ENCODE measurements at places on chromosomes 5 and 9.

DNA sequence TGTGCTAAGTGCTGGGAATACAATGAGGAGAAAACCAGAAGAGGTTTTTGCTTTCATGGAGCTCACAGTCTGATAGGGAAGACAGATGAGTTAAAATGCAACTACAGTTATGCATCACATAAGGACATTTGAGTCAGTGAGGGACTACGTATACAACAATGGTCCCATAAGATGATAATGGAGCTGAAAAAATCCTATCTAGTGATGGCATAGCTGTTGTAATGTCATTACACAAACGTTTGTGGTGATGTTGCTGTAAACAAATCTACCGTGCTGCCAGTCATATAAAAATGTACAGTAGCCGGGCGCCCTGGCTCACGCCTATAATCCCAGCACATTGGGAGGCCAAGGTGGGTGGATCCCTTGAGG lies 110.1 kb upstream of the RAD23B start:
- DNase-seq: no peak

- DNase-seq: no peak
These were observed 548.2 kb upstream of the CLINT1 start for GRCh38 chr5:158406884-158407823.

- no peak for DNase-seq
These were observed 74.9 kb upstream of the NIPAL4 start for GRCh38 chr5:157384971-157385709.

DNA sequence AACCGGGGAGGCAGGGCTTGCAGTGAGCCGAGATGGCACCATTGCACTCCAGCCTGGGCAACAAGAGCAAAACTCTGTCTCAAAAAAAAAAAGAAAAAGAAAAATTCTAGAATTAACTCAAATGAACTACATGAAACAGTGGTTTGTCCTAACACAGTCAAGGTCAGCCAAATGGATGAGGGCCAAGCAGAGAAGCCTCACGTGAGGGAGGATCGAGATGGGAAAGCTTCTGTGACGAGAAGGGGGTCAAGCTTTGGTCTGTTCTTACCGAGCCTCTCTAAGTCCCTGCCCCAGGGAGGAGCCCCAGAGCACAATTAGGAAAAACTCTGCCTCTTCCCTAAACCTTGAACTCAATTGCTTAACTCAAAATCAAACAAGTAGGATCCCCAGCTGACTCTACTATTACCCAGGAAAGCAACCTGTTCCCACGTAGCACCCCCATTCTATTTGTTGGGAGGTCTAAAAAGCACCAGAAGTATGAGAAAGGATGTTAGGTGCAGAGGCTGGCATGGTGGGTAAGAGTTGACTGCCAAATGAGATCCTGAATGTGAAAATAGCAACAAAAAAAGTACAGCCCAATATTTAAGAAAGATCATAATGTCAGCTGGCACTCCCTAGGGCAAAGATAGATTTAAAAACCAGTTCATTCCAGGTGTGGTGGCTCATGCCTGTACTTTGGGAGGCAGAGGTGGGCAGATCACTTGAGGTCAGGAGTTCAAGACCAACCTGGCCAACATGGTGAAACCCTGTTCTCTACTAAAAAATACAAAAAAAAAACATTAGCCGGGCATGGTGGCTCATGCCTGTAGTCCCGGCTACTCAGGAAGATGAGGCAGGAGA lies 7.2 kb downstream of the ALDH7A1 start:
- no peak for DNase-seq

- DNase-seq: no peak
These were observed 21.4 kb upstream of the TRMT10B start for GRCh38 chr9:37732086-37732741.

DNA sequence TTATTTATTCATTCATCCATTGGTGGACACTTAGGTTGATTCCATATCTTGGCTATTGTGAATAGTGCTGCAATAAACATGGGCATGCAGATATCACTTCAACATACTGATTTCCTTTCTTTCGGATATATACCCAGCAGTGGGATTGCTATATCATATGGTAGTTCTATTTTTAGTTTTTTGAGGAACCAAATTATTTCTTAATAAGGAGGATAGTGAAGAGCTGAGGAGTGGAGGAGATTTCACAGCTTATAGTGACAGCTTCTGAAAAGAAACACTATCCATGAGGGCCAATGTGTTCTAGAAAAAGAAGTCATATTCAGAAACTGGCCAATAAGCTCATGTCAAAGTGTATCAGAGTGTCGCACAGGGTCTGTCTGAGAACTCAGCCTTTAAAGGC lies 183.3 kb downstream of the SEC61B start:
- DNase-seq: no peak

GRCh38 chr5:107282061-107282460 lies 388.7 kb downstream of the EFNA5 start:
- DNase-seq: no peak

- no peak for DNase-seq
These were observed 195.7 kb downstream of the CDK5RAP2 start for GRCh38 chr9:120383999-120384924.

- DNase-seq: no peak
These were observed 83.3 kb downstream of the GTF3C4 start for GRCh38 chr9:132753593-132753880.

GRCh38 chr9:116653348-116654058 lies 33.6 kb upstream of the TRIM32 start:
- DNase-seq: no peak

DNA sequence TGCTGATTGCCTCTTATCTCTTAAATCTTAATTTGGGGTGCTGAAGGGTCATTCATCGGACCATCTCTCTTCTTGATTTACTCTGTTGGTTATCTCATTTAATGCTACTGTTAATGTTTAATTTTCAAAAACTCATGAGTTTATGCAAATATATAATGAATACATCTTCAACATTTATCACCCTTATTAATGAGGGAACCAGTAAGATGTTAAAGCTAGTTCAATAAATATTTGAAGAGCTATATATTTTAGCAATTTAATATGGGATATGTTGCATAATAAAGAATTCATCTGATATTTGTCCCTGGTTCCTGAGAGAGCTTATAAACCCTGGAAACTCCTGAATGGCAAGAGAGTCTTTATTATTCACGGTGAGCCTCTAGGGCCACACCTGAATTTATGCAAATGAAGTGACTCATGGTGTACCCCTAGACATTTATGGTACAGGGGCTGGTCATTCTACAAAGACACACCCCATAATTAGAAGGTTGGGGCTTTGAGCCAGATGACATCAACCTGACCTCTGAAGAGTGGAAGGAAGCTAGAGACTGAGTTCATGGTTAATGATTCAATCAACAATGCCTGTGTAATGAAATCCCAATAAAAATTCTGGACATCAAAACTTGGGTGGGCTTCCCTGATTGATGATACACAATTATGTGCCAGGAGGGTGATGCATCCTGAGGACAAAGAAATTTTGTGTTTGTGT lies 339.5 kb upstream of the ZNF608 start:
- DNase-seq: no peak

DNA sequence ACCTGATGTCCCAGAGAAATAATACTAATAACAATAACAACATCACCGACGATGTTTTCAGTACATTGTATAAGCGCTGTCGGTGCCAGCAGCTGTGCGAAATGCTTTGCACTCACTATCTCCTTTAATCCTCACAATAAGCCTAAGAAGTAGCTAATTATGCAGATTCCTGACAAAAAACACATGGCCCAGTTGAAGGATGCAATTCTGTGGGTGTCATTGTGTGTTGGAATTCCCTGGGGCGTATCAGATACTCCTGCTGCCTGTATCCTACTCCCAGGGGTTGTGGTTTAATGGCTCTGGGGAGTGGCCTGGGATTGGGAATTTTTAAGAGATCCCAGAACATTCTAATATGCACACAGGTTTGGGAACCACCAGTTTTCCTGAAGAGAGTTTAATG lies 154.0 kb downstream of the RGS3 start:
- no peak for DNase-seq

GRCh38 chr5:95841914-95842812 lies 19.6 kb upstream of the GLRX start:
- DNase-seq: no peak

- DNase-seq: no peak
These were observed 142.9 kb downstream of the CDK5RAP2 start for GRCh38 chr9:120436983-120437475.

- DNase-seq: no peak
These were observed 128.1 kb downstream of the GIN1 start for GRCh38 chr5:102991802-102992201.

GRCh38 chr5:124377386-124377785 lies 369.1 kb downstream of the ZNF608 start:
- DNase-seq: no peak

- DNase-seq: no peak
These were observed 57.4 kb upstream of the PTCH1 start for GRCh38 chr9:95574176-95574575.

GRCh38 chr5:107340631-107341030 lies 330.1 kb downstream of the EFNA5 start:
- no peak for DNase-seq

DNA sequence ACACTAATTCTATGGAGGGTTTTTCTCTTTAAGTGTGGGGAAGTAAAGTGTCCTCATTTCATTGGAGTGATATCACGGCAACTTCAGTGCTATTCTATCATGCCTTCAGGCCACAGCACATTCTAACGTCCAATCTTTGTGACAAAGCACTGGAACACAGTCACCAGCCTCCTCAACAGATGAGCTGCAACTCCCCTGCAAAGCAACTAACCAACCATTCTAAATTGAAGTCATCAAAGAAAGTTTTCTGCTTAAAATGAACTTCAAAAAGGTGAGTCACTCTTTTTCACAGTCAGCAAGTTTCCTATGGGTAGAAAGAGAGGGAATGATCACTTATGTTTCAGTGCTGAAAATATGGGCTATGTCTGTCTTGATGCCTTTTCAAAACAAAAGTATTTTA lies 190.8 kb downstream of the ELAVL2 start:
- no peak for DNase-seq

- no peak for DNase-seq
These were observed 3.5 kb downstream of the SPOUT1 start for GRCh38 chr9:128825923-128826700.

DNA sequence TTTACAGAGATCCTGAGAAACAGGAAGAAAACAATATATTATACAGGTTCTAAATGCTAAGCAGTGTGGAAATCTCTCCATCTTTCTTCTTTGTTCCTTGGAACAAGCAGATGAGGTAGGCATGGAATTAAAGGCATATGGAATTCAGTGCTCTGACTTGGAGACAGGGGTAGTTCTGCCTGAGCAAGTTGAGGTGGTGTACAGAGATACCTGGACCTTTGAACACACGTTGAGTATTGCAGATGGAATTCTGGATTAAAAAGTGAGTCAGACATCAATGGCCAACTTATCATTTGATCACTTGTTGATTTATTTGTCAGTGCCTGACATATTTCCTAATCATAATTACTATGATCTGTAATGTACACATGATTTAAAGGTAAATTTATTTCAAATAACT lies 293.9 kb upstream of the IRX4 start:
- DNase-seq: no peak

- DNase-seq: no peak
These were observed 302.8 kb downstream of the EBF1 start for GRCh38 chr5:158796812-158797497.

GRCh38 chr9:136055715-136056545 lies 39.2 kb downstream of the NACC2 start:
- DNase-seq: no peak

DNA sequence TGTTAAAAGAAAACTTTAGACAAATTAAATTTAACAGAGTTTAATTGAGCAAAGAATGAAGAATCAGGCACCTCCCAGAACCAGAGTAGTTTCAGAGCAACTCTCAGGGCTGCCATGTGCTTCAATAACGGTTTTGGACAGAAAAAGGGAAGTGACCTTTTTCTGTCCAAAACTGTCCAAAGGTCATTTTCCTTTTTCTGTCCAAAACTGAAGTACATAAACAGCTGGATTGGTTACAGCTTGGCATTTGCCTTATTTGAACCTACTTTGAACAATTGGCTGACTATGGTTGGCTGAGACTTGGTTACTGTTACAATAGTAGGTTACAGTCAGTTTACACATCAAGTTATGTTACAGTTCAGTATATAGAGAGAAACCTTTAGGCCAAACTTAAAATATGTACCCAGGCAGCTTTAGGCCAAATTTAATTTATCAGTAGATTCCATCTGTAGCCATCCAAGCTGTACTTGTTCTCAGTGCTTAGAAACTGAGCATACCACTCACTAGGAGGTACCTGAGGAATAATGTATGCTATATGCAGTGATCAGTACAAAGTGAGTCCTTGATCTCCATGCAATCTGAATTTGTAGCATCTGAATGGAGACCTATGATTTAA lies 44.0 kb downstream of the C9orf85 start:
- DNase-seq: no peak

- DNase-seq: no peak
These were observed 780.7 kb downstream of the NR2F1-AS1 start for GRCh38 chr5:92800365-92800764.

DNA sequence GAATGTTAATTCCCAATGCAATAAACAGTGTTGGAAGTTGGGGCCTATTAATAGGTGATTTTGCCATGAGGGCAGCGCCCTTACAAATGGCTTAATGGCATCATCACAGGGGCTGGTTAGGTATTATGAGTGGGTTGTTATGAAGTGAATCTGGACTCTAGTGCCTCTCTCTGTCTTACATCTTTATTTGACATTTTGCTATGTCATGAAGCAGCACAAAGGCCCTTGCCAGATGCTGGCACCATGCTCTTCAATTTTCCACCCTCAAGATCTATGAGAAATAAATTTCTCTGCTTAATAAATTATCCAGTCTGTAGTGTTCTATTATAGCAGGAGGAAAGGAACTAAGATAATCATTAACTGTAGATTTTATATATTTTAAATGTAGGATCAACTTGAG lies 1098.7 kb upstream of the NUDT12 start:
- DNase-seq: no peak

DNA sequence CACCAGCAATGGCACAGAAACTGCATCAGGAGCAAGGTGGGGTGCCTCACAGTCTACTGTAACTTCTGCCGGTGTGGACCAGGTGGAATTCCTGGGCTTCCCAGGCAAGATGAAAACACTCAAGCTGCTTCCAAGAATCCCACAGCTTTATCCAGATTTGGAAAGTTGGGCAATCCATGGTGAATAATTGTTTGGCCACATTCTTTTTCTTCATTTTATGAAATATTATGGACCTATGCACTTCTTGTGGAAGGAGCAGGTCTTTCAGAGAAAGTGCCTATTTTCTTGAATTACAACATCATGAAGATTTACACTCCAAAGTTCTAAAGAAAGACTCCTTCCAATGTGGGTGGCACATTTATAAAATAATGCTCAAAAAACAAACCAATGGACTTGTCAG lies 503.6 kb downstream of the SEMA5A start:
- DNase-seq: no peak

DNA sequence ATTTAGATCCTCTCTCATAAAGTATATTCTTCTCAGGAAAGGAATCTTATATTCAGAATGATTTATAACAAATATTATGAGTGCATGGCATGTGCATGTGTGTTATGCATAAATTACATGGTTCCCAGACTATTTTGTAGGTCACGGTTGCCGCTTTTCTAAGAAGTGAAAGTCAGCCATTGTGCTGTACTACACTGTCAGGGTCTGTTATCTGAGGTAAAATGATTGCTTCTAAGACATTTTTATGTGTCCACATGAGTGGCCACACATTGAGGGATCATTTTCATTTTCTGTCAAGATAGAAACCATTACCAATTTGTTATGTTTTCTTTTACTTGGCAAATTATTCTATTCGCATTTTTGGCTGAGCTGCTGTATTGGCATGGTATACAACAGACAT lies 210.8 kb downstream of the CWC27 start:
- DNase-seq: no peak

- DNase-seq: no peak
These were observed 151.6 kb upstream of the MEF2C start for GRCh38 chr5:89034588-89034987.

GRCh38 chr5:969408-969839 lies 39.2 kb upstream of the NKD2 start:
- no peak for DNase-seq

All from stimulated activated CD4-positive, alpha-beta T cell treated with anti-CD3 and anti-CD28 coated beads, TNF-alpha, amount 100 ng/mL, for 4 hours (primary cell).